T-cell (primary cell): ENCODE measurements at places on chromosomes 6 and 20. TPM values are rescaled to one million over a fixed set of nuclear protein-coding genes. Genes with fewer than 3 reads are reported as not detected.

DNA sequence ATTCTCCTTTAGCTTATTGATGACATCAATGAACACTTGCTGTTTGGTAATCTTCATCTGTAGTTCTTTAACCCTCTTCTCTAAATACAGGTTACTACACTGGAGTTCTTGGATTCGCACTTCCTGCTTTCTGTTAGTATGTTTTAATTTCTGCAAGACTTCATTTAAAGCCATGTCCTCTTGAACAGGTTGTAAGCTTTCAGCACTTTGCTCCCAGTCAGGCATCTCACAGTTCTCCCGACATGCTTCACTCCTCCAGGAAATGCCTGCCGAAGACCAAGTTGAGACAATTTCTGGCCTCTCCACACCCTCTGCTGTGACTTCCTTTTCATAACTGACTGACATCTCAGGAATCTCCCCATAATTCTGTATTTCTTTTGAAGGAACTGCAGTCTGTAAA is 15.8 kb downstream of the CAGE1 start:
- no peak for DNase-seq
- H3K36me3 ChIP-seq, result no peaks in the 10 kb centered on the region
- peaks cover 3% of the 10 kb centered on the region for H3K27me3 ChIP-seq
- H3K4me3 ChIP-seq, result no peak overlapping the region
- H3K4me1 ChIP-seq, result no peaks in the 10 kb centered on the region

The ADGRF5 gene
- not detected for total RNA-seq

DNA sequence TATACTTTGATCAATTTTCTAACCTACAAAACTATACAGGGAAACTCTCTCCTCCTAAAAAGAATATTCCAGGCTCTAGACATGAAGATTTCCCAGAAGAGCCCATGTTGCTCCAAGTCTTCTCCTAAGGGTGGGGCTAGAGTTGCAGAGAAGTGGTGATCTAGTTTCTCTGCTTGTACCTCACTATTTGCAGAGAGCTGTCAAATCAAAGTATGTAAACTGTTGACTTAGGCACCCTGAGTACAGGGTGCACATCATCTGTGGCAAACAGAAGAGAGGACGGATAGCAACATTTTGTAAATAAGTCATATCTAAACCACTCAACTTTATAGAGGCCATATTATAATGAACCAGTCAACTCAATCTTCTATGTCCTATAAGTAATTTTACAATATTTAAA is 250.1 kb downstream of the KHDRBS2 start:
- H3K36me3 ChIP-seq, result no peaks in the 10 kb centered on the region
- no peaks in the 10 kb centered on the region for H3K4me1 ChIP-seq
- DNase-seq, result no peak
- H3K4me3 ChIP-seq, result no peak overlapping the region

The GLO1 gene
- total RNA-seq, result 25.6 TPM

DNA sequence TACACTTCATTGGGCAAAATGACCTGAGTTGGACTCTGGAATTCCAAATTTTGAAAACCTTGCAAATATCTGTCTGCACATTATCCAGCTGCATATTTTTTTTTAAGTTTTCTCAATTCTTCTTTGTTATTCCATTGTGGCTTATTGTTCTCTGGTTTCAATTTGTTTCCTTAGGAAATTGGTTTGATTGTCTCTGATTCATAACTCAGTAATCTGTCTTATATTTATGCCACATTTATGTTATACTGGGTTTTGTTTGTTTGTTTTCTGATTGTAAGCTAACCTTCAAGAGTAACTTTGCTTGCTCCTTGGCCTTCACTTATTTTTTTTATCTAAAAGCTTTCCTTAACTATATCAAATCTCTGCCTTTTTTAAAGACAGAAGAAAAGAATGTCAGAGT is 193.3 kb upstream of the PLCB4 start:
- no peak overlapping the region for H3K27ac ChIP-seq
- no peaks in the 10 kb centered on the region for H3K36me3 ChIP-seq
- no peaks in the 10 kb centered on the region for H3K4me1 ChIP-seq
- no peak overlapping the region for H3K4me3 ChIP-seq
- DNase-seq, result no peak
